ENCODE measurements at places on chromosomes 2 and 18.

DNA sequence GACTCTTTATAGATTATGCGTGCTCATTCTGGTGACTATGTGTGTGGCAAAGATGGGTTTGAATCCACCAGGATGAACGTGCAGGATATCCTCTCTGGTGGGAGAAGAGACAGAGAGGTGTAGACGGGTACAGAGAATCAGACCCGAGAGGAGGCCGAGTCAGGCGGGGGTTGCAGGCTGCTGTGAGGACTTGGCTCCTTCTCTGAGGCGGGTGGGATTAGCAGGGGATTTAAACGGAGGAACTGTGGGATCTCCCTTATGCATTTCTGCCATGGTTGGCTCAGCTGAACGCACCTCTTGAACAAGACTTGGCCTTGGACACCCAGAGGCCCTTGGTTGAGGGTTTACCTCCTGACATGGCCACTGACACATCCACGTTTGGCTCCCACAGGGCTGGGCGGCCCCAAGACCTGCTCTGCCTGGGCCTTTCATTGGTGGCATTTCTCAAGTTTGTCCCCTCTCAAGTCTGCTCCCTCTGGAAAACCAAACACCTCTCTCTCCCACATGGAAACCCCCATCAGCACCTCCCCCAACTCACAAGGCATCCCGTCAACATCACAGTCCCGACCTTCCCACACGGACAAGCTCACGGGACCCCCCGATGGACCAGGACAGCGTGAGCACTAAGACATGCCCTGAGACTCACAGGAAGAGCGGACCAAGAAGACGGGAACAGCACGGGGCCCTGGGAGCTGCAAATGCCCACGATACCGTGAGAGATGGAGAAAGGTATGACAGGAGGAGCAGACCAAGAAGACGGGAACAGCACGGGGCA is 158.3 kb downstream of the RTP5 start:
- no peak for DNase-seq

GRCh38 chr2:198113316-198113715 is 308.9 kb downstream of the PLCL1 start:
- no peak for DNase-seq

GRCh38 chr2:36246320-36246990 is 109.1 kb upstream of the CRIM1 start:
- DNase-seq = peak; percentile 56

GRCh38 chr18:456361-457139 is 44.0 kb downstream of the COLEC12 start:
- no peak for DNase-seq

GRCh38 chr2:83844490-83844889 is 614.6 kb downstream of the SUCLG1 start:
- DNase-seq = no peak

- no peak for DNase-seq
Observed at GRCh38 chr2:240856151-240856980, 12.3 kb upstream of the AGXT start.

DNA sequence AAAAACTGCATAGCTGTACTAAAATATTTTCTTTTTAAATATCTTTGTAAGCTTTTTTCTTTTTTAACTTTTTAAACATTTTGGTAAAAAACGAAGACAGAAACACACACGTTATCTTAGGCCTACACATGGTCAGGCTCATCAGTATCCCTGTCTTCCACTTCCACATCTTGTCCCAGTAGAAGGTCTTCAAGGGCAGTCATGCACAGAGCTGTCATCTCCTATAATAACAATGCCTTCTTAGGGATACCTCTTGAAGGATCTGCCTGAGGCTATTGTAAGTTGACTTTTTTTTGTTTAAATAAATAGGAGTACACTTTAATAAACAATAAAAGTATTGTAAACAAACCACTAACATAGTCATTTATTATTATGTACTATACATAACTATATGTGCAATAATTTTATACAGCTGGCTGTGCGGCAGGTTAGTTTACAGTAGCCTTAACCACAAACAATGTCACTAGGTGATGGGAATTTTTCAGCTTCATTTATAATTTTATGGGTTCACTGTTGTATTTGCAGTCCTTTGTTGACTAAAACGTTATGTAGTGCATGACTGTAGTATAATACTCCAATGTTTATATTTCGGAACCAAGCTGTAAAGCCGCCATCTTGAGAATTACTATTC is 124.4 kb downstream of the MAP4K4 start:
- no peak for DNase-seq

GRCh38 chr2:239122421-239123110 is 274.7 kb downstream of the TWIST2 start:
- DNase-seq = no peak

DNA sequence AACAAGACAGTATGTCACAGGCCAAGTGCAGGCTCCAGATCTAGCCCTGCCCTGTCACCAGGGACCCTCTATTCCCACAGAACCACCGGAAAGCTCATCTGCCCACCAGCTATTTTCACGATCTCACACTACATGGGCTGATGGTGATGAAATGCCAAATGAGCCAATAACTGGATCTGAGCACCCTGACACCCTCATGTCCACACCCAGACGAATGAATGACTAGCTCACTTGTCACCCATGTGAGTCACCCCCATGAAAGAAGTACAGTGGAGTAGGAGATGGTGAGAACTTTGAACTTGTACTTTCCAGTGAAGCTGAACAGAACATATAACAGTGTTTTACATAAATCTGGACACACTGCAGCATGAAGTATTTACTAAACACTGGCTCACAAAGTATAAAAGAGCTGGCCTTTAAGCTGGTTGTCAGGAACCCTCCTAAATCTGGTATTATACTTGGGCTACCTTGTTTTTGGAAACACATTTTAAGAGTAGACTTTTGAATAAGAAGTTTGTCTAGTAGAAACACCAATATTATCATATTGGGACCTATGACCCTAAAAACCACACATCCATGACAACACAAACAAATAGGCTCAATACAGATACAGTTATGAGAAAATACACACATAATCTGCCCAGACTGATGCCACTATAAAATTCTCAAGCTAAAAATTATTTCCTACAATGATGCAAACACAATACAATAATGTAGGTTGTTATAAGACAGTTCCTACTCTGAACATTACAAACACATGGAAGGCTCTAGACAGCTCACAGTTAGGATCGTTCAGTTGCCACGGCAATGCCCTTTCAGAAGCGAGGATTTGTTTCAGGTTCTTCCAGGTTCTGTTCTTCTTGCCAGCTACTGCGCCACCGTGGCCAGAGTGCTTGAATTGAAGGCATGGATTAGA is 19.0 kb downstream of the INO80C start:
- DNase-seq = no peak

DNA sequence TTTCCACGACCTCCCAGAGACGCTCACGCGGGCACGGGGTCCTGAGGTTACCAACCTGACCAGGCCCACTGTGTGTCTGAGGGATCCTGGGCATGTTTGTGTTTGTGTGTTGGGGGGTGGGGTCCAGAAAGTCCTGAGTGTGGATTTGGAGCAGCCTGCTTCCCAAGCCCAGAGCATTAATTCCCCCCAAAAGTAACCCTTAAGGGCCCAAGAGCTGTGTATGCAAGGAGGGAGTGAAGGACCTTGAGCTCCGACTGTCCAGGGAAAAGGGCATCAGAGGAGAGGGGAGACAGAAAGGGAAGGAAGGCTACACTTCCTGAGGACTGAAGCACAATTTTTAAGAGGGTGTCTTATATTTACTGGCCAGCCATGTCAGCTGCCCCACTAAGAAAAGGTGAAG is 5.2 kb upstream of the SIX3 start:
- DNase-seq = no peak

- no peak for DNase-seq
Observed at GRCh38 chr2:65701191-65701590, 268.8 kb upstream of the SPRED2 start.

- DNase-seq = peak; percentile 45
Observed at GRCh38 chr18:35581898-35582641, 530 bp downstream of the GALNT1 start.

DNA sequence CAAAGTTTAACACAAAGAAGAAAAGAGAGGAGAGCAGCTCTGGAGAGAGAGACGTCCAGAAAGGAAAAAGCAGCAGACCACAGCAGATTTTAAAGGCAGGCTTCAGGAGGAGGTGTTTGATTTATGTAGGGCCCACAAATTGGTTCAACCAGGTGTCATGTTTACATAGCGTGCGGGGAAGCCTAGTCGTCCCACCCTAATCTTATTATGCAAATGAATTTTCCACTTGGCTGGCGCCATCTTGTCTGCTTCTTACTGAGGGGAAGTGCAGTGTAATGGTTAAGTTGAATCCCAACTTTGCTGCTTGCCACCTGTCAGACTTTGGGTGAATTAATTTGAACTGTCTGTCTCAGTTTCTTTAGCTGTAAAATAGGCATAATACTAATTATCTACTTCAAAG is 282.4 kb upstream of the CYRIA start:
- DNase-seq = no peak

- DNase-seq = no peak
Observed at GRCh38 chr2:32841931-32842898, 104.5 kb upstream of the LTBP1 start.

GRCh38 chr2:171846894-171847293 is 47.1 kb downstream of the SLC25A12 start:
- DNase-seq = no peak

DNA sequence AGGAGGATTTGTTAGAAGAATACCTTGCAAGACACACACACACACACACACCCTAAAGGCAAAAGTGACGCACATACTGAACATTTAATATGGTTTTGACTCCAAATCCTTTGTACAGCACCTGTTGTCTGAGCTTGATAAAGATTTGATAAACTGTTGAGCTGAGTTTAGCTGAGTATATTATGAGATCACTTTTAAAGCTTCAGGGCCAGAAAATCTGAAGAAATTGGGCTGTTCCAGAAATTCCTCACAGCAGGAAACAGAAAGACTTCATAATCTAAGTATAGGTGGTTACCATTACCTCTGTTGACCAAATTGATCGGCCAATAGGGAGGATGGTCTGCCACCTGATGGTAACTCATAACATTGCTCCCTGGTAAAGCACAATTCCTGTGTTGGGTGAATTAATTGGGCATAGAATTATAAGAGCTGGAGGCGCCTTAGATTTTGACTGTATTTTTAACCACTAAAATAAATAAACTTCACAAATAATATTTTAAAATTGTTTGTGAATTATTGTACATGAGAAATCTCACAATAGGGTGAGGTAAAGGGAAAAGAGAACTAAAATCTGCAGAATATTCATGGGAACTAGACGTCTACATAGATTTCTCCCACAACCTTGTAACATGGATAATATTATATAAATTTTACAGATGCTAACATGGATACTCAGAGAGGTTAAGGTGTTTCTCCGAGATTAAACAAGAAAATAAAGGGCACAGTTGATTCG is 21.8 kb upstream of the RPIA start:
- DNase-seq = no peak

DNA sequence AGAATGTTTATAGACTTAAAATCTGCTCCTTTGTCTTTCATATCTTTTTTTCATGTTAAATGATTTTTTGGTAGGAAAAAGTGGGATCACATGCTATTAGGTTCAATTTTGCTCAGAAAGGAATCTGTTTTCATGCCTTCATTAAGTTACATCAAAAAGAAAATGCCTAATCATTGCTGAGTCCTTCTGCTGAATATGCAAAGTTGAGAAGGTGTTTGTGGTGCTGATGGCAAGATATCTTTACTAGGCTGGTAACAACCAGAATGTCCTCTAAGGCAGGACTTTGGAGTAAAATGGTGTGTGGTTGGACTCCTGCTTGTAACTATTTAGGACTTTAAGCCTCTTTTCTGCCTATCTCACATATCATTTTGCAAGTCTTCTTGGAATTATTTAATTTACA is 88.3 kb downstream of the TRIB2 start:
- no peak for DNase-seq

DNA sequence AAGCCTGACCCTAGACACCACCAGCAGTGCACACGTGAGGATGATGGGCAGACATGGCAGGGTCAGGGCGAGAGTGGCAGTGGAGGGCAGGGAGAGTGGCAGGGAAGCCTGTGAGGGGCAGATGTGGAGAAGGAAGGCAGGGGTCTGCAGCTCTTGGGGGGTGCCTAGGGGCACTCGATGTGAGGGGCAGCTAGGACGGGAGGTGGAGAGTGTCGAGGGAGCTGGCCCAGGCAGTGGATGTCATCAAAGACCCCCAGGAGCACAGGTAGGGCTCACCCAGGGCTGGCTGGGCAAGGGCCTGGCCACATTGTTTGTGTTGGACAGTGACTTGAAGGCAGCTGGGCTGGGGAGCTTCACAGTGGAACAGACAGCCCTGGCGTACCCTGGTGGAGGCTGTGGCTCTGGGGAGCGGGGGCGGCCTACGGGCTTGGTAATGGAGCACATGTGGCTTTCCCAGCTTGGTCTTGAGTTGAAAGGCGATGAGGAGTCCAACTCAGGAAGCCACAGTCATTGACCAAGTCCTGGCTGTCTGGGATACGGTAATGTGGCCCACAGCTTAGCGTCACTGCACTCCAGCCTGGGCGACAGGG is 87.1 kb downstream of the RTP5 start:
- DNase-seq = no peak

GRCh38 chr18:7824970-7825369 is 257.9 kb downstream of the PTPRM start:
- DNase-seq = no peak

- DNase-seq = no peak
Observed at GRCh38 chr2:127170021-127170420, 50.1 kb downstream of the CYP27C1 start.

GRCh38 chr2:138559641-138560040 is 58.1 kb downstream of the SPOPL start:
- DNase-seq = no peak

DNA sequence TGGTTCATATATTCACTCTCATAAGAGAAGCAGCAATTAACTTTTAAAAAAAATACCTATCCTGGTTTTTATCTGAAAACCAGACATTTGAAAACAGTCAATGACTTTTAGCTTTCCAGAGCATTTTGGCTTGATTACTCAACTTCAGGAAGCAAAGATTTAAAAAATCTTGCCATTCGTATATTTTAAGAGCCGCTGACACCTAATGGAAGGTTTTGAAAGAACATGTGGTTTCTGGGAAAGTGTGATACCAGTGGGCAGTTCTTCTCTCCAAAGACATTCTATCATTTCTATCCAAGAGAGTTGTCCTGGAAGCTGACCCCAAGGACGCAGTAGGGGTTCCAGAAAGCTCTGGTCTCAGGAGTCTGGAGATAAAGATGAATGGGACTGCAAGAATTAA is 234.7 kb downstream of the TTC32 start:
- DNase-seq = no peak

DNA sequence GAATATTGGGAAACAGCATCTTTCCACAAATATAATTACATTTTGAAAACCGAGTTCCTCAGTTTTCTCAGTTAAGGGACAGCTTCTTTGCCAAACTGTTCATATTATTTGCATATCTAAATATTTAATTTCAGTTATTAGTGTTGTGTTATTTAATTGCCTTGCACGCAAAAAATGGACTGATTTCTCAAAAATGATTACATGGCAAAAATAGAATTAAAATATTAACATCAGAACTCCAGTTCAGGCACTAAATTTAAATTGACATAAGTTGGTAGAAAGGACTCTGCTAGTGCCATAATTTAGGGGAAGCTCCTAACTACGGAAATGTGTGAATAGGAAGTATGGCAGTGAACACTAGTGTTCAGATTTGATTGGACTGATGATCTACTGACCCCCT is 209.6 kb downstream of the PARD3B start:
- no peak for DNase-seq

- no peak for DNase-seq
Observed at GRCh38 chr2:62297624-62298010, 101.7 kb downstream of the B3GNT2 start.

Data from CD4-positive, alpha-beta T cell (primary cell).